ENCODE measurements at places on chromosomes 4 and X.

- DNase-seq, result no peak
Observed at GRCh38 chr4:142248946-142249345, 597.2 kb downstream of the INPP4B start.

GRCh38 chrX:44843318-44843702 is 511 bp upstream of the DUSP21 start:
- DNase-seq, result no peak

DNA sequence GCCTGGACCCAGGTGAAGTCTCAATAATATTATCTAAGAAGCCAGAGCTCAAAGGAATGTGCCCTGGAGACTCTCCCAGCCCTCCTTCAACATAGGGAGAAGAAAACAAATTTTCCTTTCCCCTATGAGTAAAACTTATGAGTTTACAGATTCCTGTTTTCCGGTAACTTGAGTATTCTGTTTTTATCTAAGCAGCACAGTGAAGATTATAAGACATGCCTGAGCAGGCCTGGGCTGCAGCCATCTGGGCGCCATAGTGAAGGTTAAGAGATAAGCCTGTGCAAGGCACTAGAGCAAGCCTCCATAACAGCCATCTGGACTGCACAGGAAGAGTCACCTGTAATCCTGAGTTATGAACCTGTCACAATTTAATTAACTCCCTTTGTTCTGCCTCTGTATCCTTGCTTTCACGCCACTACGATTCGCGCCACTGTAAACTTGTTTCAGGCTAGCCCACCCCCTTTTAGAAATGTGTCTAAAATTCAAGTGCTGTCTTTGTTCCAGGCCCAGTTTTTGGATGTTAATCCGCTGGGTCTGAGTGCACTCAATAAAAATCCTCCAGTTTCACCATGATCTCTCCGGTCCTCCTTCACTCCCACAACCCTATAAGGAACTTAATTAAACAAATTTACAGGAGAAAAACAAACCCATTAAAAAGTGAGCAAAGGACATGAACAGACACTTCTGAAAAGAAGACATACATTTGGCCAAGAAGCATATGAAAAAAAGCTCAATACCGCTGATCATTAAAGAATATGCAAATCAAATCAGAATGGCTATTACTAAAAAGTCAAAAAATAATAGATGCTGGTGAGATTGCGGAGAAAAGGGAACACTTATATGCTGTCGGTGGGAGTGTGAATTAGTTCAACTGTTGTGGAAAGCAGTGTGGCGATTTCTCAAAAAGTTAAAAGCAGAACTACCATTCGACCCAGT is 189.5 kb downstream of the APBB2 start:
- no peak for DNase-seq

- DNase-seq, result no peak
Observed at GRCh38 chr4:3422808-3423297, 18.9 kb upstream of the HGFAC start.

DNA sequence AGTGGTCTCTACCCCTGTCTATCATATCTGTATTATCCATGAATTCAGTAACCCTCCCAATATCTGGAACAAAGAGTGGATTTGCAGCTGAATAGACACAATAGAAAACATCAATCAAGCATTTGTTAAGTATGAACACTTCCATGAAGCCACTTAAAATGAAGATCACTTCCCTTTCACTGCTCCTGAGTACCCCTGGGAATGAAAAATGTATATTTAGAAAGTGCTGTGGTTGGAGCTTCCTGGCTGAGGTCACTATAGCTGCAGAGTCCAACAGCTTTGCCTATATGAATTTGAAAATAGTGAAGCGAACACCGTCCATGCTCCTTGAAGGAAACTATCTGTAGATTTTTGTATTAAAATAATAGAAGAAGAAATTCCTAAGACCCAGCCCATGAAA is 227.0 kb downstream of the DTHD1 start:
- no peak for DNase-seq

GRCh38 chrX:150731795-150732194 is 38.6 kb downstream of the MTMR1 start:
- no peak for DNase-seq

GRCh38 chrX:113473418-113473817 is 632.8 kb upstream of the AMOT start:
- DNase-seq, result no peak

- no peak for DNase-seq
Observed at GRCh38 chrX:150478496-150479492, 89.6 kb upstream of the MTM1 start.

DNA sequence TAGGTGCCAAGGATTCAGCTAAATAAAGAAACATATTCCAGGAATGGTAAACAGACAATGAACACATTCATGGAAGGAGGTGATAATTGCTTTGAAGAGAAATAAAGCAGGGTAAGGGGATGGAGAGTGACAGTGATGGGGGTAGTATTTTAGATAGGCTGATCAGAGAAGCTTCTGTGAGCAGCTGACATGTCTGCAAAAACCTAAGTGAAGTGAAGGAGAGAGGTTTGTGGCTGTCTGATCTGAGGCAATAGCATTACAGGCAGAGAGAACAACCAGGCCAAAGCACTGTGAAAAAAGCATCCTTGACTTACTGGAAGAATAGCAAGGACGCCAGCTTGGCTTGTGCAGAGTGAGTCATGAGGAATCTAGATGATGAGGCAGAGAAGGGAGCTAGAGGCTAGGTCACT is 271.9 kb upstream of the GATB start:
- no peak for DNase-seq

GRCh38 chrX:150257353-150258175 is 105.6 kb upstream of the MAMLD1 start:
- DNase-seq, result no peak

DNA sequence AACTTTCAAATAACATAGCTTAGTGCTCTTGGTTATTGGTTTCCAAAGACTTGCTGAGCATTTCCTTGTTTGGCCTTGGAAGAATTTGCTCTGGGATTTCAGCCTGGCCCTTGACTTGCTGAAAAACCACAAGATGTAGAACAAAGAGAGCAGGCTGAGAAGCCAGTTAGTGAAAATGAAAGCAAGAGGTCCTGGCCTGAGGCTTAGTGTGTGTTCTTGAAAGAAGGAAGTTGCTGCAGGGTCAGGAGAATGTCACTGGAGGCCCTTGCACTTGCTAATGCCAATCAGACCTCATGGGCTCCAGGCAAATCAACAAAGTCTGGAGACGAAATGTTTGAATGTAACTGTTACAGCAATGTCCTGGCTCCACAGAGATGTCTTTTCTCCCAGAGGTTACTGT is 79.4 kb downstream of the SYNPO2 start:
- peak; percentile 49 for DNase-seq

GRCh38 chr4:152938237-152938947 is 2.3 kb downstream of the FHDC1 start:
- DNase-seq, result no peak

- no peak for DNase-seq
Observed at GRCh38 chrX:47285836-47286320, 53.1 kb downstream of the USP11 start.

DNA sequence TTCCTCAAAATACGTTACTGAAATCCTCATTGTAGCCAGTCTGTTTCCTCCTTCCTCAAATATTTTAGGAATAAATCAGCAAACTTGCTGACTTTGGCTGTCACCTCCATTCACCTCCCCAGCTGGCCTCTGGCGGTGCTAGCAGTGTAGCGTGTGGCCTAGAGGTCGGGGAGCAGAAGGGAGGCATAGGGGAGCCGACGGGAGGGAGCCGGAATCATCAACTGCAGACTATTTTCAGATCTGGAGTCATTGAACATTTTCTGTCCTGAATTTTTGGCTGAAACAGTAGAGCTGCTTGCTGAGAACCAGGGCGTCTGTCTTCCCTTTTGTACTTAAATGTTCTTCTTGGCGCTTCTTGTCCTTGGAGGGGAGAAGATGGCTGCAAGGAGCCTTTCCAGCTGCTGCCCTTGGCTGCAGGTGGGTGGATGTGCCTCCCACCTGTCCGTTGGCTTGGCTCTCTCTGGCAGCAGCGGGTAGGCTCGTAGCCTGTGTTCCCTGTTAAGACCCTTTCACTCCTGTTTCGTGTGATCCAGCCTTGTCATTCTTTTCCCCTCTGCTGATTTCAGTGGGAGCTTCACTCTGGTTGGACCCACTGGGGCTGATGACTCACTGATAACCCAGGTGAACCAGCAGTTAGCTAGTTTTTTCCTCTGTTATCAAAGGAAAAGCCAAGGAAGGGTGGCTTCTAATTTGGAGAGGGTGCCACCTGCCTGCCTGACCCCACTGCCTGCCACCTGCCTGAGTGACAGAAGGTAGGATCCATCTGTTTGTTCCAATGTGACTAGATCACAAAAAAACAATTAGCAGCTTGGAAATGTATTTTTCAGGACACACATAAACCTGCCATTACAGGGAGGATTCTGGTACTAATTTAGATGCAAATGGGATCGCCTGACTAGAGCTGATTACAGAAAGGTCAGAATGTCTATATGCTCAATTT is 135.9 kb downstream of the GATB start:
- DNase-seq, result no peak

GRCh38 chr4:44760142-44760898 is 34.0 kb upstream of the GNPDA2 start:
- peak; percentile 13 for DNase-seq

DNA sequence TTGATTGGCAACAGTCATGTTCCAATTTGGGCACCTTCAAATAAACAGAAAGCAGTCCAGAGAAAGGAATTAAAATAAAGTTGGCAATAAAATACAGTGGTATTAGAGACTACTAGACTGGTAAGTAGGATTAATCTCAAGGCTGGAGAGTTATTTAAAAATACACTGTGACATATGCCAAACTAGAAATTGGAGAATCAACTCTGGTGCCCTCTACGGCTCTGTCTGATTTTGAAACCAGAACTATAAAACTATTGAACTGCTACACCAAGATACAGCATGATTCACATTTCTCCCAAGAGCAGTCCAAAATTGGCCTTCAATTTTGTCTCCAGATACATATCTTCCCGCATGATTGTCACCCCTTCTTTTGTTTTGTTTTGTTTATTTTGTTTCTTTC is 78.7 kb upstream of the FAM47B start:
- DNase-seq, result no peak

GRCh38 chrX:133391111-133391510 is 24.2 kb downstream of the GPC4 start:
- no peak for DNase-seq

GRCh38 chrX:37662181-37662580 is 23.4 kb upstream of the XK start:
- DNase-seq, result no peak

DNA sequence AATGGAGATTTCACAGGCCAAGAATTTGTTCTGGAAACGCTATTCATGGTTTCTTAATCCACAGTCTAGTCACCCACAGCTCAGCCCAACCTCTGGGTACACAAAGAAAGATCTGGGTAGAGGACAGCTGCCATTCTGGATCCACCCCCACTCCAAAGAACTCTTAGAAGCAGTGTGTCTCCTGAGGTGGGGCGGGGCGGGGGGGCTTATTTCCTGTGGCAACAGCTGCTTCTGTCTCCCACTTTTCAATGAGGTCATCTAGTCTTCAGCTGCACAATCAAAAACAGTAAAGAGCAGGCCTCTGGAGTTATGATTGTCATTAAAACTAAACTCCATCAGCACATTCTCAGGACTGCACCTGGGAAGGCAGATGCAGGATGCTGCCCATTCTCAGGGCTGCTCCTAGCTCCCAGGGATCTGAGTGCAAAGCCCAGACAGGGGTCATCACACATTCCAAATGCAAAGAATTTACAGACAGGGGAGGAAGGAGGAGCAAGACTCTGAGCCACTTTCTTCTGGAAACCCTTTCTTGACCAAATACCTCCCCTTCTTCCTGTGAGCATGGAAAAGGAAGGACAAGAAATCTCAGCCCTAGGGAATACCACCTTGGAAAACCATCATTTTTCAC is 207.3 kb downstream of the HS6ST2 start:
- DNase-seq, result no peak

- no peak for DNase-seq
Observed at GRCh38 chrX:12617241-12617640, 174.0 kb upstream of the PRPS2 start.

DNA sequence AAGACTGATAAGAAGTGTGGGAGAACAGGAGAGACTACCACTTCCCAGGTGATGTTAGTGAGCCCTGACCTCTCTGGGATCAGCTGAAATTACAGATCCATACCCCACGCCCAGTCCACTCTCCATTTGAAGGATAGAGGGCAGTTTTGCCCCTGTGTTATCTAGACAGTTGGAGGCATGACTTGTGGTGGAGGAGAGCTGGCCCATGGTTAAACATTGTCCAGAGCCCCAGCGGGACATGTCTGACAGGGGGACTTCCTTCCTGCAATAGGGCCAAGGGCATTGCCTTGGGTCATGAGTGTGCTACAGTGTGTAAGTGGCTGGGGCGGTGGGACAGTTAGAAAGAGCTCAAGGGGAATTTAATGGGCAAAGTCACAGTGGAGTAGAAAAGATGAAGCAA is 181.1 kb downstream of the MID1IP1 start:
- no peak for DNase-seq

DNA sequence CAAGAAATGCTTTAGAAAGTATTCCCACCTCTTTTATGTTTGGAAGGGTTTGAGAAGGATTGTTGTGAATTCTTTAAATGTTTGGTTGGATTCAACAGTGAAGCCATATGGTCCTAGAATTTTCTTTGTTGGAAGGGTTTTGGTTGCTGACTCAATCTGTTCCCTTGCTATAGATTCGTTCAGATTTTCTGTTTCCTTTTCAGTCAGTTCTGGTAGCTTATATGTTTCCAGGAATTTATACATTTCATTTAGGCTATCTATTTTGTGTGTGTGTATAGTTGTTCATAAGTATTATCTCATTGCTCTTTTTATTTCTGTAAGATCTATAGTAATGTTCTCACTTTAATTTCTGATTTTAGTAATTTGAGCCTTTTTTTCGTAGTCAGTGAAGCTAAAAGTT is 114.4 kb downstream of the MSN start:
- DNase-seq, result no peak

- DNase-seq, result no peak
Observed at GRCh38 chr4:16530688-16531635, 304.7 kb upstream of the TAPT1 start.

DNA sequence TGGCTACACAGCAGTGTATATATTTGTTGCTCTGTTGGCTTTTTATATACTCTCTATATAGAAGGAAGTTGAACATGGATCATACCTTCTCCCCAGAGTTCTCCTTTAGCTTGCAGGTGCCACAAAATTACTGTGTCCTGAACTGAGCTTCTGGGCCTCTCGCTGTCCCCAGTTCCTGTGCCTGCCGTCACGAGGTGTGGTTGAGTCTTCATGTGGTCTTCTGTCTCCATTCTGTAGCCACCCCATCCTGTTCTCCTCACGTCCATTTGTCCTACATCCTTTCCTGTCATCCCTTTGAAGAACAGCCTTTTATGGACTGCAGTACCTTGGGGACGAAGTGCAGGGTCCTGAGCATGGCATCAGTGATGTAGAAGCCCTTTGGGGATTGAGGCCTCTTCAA is 14.5 kb downstream of the TMEM131L start:
- no peak for DNase-seq

GRCh38 chr4:110484029-110484428 is 8.1 kb downstream of the ENPEP start:
- DNase-seq, result no peak

GRCh38 chr4:18961879-18962278 is 940.3 kb upstream of the LCORL start:
- DNase-seq, result no peak

DNA sequence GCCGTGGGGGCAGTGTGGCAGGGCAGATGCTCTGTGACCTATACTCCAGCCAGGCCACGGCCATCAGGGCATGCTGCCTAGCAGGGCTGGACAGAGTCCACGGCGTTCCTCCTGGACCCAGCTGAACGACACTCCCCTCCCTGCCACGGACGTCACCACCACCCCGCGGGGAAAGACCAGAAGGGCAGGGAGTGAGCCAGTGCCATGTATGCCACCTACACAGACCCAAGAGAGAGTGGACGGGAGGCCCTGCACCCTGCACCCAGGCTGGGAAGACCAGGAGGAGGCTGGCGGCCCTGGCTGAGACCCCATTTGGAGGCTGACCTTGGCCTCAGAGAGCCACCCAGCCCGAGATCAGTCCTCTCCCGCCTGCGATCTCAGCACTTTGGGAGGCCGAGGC is 101.9 kb downstream of the FAM53A start:
- DNase-seq, result no peak

Measured in urinary bladder (tissue), 4 donors.